Esophagus squamous epithelium (tissue), 5 donors: ENCODE measurements at places on chromosomes 2 and 18.

DNA sequence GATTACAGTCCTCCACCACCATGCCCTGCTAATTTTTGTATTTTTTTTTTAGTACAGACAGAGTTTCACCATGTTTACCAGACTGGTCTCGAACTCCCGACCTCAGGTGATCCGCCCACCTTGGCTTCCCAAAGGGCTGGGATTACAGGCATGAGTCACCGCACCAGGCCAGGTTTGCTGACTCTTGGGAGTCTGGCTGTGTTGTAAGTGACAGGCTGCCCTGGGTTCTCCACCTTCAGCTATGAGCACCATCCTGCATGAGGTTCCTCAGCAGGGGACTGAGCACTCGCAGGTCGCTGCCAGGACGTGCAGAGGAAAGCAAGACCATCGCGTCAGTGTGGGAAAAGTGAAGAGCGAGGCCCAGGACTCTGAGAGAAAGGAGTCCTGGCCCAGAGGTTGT is 112.6 kb upstream of the NDUFV2 start:
- DNase-seq: no peak

- DNase-seq: no peak
Measured at GRCh38 chr2:190922376-190922775, 41.8 kb downstream of the GLS start.

- no peak for DNase-seq
Measured at GRCh38 chr2:21607572-21607971, 483.8 kb downstream of the TDRD15 start.

DNA sequence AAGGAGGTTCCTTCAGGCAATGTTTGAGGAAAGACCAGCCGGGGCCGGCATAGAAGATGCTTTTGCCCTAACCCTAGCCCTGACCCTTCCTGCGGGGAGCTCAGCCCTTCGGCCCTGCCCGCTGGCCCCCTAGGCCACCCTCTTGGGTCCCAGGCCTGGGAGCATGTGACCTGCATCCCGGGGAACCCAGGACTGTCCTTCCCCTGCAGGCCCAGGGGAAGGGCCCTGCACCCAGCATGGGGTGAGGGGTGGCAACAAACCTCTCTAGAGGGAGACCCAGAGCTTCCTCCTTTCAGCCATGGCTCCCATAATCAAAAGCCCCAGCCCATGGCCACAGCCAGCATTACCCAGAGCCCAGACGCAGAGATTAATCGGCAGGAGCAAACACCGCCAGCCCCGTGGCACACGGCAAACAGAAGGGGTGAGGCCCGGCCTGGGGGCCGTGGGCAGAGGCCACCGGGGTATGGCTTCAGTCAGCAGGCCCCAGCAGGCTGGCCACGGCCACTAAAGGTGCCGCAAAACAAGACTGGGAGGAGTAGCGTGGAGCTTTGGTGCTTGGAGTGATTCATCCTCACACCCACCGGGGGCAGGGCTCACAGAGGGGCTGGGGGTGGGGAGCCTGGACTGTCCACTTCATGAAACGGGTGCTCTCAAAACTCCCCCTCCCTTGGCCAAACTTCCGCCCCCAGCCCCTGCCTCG is 61.6 kb upstream of the HPCAL1 start:
- no peak for DNase-seq

DNA sequence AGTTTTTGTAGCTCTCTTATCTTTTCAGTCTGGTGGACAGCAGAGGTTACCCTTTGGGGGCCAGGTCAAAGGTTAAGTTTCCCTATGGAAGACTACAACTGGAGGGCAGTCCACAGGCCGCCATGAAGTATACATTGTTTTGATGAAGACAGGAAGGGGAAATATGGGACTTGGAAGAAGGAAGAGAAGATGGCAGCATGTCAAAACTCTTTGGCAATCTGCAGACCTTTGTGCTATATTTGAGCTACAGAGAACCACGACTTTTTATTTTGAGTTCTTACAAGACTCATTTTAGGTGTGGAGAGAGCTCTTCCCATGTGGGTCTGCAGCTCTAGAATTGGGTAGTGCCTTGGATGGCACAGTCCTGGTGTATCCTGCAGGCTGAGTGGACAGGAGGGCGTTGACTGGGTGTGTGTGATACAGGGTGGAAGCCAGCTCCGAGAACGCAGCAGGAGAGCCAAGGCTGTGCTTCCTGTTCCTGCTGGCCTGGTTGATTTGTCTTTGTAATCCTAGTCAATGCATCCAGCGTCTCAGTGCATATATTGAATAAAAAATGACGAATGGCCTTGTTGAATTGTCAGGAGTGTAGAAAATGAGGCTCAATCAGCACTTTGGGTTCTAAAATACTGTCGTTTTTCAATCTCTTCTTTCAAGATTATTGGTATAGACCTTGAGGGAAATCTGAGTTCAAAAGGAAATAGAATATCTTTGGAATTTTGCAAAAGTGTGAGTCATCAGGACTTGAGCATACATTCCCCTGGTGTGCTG is 11.5 kb downstream of the ITGA6 start:
- DNase-seq: no peak

- no peak for DNase-seq
Measured at GRCh38 chr2:56510610-56511009, 326.8 kb downstream of the CCDC85A start.

DNA sequence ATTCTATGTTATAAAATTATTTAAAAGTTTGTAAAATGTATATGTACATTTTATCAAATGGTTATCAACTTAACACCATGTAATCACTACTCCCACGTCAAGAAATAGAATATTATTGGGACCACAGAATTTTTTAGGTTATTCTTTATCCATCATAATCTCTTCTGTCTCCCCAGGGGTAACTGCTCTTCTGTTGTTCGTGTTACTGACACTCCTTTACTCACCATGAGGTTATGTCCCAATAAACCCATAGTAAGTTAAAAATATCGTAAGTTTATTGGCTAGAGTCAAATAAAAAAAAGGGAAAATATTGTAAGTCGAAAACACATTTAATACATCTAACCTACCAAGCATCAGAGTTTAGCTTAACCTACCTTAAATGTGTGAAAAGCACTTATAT is 14.0 kb downstream of the OTX1 start:
- no peak for DNase-seq

- no peak for DNase-seq
Measured at GRCh38 chr2:145744541-145745386, 1224.8 kb upstream of the ZEB2 start.

GRCh38 chr2:129802290-129802689 is 177.2 kb upstream of the RAB6C start:
- DNase-seq: no peak

GRCh38 chr2:226420646-226421045 is 379.0 kb downstream of the IRS1 start:
- DNase-seq: no peak

DNA sequence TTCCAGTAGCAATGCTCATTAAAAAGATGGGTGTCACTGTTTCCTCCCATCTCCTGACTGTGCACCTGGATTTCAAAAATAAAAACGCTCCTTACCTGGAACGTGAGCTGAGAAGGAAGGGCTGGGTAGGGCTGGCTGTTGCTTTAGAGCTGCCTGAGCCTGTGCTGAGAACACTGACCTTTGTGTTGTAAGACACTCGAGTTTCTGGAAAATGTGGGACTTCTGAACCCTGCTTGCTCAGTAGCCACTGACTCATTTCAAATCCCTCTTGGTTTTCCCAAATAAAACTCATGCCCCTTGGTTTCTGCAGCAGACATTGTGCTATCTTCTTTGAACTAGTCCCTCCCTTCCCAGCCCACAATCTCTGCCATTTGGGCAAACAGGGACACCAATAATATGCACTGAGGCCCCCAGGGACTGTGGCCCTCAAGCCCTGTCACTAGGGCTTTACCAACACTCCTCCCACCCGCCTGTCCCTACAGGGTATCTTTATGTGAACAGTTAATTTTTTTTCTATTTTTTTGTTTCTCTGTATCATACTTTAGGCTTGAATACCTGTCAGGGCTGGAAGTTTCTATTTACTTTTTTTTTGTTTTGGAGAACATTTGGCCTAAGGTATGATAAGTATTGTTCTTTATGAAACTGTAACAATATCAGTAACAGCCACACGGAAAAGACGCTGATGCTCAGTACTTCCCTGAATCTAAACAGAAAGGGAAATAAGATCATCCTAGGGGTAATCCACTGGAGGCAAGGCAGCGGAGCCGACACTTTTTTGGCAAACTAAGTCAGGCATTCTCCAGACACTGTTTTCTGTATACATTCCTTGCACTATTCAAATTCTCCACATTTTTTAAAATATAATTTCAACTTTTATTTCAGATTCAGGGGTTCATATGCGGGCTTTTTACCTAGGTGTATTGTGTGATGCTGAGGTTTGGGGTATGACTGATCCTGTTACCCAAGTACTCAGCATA is 280.2 kb downstream of the STK39 start:
- DNase-seq: no peak

- no peak for DNase-seq
Measured at GRCh38 chr2:241866790-241867645, 2.5 kb upstream of the RTP5 start.

DNA sequence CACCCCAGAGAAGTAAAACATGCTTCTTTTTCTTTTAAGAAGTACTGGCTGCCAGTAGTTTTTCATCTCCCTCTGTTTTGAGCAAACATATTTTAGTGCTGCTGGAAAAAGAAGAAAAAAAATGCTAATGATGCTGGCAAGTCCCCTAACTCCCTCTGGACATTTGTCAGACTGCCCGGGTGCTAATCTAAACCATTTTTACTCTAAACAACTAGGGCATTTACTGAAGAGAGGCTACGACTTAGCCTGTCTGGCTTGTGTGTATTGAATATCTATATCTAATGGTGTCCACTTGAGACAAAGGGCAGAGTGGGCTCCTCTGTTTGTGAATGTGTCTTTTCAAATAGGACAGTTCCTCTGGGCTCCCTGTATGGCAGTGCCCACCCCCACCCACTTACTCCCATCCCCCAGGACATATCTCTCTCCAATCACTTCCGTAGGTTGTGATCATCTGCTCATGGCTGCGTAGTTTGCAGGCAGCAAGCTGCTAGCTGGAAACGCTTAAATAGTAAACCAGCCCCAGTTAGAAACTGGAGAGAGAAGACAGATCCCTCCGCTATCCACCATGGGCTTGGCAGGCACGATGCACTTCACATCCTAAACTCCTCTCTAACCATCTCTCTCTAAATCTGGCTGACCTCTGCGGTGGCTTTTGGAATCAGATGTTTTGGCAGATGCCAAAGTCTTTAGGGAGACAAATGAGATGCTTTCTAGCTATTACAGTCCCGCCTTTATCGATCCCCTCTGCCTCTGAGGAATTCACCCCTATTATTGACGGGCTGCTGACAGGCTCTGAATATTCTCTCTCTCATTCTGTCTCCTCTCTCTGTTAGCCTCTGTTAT is 58.3 kb downstream of the DOCK10 start:
- no peak for DNase-seq
